A549 (cell line): ENCODE measurements at places on chromosomes 5 and 9.
A peak's percentile ranks its signal among the peaks of the same experiment; 100 is the strongest.

DNA sequence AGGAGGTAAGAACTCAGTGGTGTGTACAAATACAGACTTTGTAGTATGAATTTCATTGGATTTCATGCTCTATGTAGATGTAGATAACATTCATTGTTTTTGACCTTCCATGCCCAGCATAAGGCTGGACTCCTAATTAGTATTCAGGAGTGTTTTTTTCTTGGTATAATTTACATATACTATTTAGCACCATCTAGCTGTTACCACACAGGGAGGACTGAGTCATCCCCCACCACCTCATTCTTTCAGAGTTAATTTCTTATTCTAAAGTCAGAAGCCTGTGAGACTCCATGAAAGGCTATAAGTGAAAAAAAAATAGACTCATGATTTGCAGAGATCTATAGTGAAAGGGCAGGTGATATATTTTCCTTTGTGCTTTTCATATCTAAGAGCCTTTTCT is 555.0 kb downstream of the PRR16 start:
- no peak for DNase-seq

- no peak for DNase-seq
These were observed 37.2 kb downstream of the ENC1 start for GRCh38 chr5:74603376-74603775.

- no peak for DNase-seq
These were observed 131.5 kb upstream of the OTULINL start for GRCh38 chr5:14450018-14450524.

- no peak for DNase-seq
These were observed 50.9 kb downstream of the KCNIP1 start for GRCh38 chr5:170554521-170555267.

DNA sequence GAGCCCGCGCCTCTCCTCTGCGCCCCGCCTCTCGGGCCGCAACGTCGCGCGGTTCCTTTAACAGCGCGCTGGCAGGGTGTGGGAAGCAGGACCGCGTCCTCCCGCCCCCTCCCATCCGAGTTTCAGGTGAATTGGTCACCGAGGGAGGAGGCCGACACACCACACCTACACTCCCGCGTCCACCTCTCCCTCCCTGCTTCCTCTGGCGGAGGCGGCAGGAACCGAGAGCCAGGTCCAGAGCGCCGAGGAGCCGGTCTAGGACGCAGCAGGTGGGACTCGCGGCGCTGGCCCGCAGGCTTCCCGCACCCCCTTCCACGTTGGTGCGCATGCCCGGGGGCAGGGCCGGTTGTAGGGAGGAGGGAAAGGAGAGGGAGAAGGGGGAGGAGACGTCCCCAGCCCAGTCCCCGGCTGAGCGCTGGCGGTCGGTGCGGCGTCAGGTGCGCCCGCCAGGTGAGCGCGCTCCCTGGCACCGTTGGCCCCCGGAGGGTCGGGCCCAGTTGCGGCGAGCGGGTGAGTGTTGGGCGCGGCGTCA is at the start of gene OCLN:
Gene OCLN (plus strand): TSS at position 400 of the 532 bp plus-strand sequence. CDS start 11,455 bp downstream, outside the sequence.
- DNase-seq, result peak; percentile 79

DNA sequence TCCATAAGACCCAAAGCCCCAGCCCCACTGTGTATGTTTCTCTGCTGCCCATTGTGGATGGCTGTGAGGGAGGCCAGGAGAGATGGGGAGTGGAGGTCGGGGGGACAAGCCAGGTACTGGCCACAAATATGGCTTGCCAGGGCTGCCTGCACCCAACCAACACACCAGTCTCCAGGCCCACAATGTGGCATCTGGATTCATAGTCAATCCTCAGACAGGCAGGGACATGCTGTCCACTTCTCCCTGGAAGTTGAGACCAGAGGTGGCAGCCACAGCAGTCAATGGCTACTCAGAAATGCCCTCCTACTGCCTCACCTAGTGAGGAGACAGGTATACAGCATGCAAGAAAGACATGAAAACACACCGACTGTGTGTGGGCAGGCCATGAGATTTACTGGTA is 61.2 kb upstream of the SLC25A51 start:
- no peak for DNase-seq
